ENCODE measurements at places on chromosomes 4 and X. TPM values are rescaled to one million over a fixed set of nuclear protein-coding genes. Genes with fewer than 3 reads are reported as not detected.

DNA sequence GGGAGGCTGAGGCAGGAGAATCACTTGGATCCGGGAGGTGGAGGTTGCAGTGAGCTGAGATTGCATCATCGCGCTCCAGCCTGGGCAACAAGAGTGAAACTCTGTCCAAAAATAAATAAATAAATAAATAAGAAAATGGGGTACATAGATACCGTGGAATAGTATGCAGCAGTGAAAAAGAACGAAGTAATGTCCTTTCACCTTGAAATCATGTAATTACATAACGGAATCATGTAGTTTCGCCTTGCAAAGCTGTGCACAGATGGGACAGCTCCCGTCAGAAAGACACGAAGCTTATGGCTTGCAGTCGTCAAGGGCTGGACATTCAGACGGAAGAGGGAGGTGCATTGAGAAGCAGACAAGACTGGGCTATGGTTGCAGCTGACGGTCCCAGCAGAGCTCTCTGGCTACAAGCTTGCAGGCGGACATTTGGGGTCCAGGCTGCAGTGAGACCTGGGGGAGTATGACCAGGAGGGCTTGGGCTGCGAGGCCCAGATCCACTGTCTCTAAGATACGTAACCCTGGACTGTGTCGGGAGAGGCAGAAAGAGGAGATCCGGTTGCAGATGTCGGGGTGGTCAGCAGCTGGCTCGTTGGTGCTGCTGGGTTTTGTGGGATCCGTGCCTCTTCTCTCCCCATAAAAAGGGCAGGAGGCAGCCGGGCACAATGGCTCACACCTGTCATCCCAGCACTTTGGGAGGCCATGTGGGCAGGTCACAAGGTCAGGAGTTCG lies 6.2 kb upstream of the P2RY8 start:
- no peak for DNase-seq

Gene MAOB
- total RNA-seq: not detected

- DNase-seq: no peak
Observed at GRCh38 chr4:1721666-1722550, 587 bp downstream of the TACC3 start.

Gene CXCL8
- total RNA-seq: not detected

DNA sequence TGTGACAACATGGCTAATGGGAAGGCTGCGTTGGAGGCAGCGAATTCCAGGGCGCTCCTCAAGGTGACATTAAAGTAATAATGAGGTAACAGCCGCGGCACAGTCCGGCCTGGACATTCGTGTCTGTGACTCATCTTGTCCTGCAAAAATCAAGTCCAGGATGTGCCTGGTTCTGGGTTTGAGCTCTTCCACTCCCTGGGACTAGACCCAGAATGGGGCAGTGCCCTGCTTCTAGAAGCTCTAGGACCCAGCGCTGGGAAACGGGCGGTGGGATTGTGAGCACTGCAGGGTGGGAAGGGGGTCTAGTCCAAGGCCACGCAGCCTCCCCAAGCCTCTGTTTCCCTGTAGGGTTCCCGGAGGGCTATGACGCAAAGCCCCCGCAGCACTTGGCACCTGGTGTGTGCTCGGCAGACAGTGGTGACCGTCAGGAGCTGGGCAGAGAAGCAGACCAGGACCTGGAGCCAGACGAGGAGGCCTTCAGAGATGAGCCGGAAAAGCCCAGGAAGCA lies 34.9 kb downstream of the HMX1 start:
- no peak for DNase-seq

Gene CXCL5
- total RNA-seq: not detected

Gene GC
- not detected for total RNA-seq

Gene LRP2BP
- 0.34 TPM for total RNA-seq

- DNase-seq: no peak
Observed at GRCh38 chr4:127071443-127071842, 561.3 kb upstream of the INTU start.

Gene GPRASP2
- 10.2 TPM for total RNA-seq

DNA sequence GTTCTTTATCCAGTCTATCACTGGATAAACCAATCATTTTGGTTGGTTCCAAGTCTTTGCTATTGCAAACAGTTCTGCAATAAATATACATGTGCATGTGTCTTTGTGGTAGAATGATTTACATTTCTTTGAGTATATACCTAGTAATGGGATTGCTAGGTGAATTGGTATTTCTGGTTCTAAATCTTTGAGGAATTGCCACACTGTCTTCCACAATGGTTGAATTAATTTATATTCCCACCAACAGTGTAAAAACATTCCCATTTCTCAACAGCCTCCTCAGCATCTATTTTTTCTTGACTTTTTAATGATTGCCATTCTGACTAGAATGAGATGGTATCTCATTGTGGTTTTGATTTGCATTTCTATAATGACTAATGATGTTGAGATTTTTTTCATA lies 791.7 kb upstream of the AGA start:
- no peak for DNase-seq

Gene ZNF711
- total RNA-seq: not detected

DNA sequence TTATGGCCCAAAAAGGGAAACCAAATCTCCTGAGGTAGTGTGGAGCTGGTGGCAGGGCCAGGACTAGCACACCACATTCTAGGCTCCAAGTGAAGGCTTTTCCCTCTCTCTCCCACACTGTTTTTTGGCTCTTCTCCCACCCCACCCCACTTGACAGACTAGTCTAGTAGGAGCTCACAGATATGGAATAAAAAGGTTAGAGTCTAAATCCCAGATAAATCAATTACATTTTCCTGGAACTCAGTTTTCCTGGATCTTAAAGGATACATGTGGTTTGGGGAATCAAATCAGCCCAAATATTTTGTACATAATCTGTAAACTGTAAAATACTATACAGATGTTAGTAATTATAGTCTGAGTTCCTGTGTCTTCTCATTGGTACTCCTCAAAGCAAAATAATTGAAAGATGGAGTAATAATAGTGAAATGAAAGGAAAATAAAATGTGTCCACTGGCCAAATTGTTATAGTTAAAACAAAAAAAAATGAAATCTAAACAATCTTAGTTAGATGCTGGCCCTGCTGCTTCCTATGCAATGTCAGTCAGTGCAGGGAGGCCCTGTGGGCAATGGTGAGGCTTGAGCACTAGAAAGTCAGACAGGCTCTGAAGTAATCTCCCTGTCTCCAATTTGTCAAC lies 370.4 kb upstream of the CPEB2 start:
- no peak for DNase-seq

- DNase-seq: no peak
Observed at GRCh38 chr4:11605597-11605996, 176.9 kb upstream of the HS3ST1 start.

Data from A172 (cell line).